CD4-positive, alpha-beta T cell (primary cell): ENCODE measurements at places on chromosomes 11 and 22.

GRCh38 chr11:110086892-110087309 lies 6.3 kb upstream of the ZC3H12C start:
- DNase-seq, result no peak

GRCh38 chr11:131430473-131431208 lies 60.2 kb downstream of the NTM start:
- no peak for DNase-seq

- DNase-seq, result peak; percentile 9
These were observed 700 bp upstream of the STX3 start for GRCh38 chr11:59754494-59754858.

GRCh38 chr11:19739872-19740271 lies 27.2 kb downstream of the NAV2 start:
- DNase-seq, result no peak
